ENCODE measurements at places on chromosomes 5 and 9.

GRCh38 chr9:4167079-4167671 is 132.7 kb downstream of the GLIS3 start:
- no peak for DNase-seq

- no peak for DNase-seq
These were observed 54.3 kb downstream of the ADGRV1 start for GRCh38 chr5:90612919-90613318.

DNA sequence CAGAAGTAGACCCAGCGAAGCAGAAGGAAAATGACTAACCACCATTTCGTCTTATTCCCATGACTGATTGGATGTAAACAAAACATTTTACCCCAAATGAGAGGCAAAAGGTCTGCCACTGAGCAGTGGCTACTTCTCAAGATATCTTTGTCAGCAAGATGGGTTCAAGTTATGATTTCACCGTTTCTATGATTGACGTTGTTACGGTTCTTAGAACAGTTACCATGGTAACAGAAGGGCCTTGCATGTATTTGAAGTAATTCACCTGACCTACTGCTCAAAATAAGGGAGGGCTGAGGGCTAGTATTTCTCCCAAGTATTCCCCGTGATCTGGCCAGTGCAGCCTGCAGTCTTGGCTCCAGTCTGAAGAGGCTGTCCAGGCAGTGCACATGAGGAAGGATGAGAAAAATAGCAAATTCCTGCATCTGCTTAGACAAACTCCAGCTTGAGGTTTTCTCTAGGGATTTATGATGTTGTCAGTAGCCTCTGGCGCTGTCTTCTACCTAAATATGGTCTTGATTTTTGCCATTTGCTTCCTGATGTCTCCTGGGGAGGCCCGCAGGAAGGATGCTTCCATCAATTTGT is 372.7 kb downstream of the TMEM38B start:
- DNase-seq = no peak

- DNase-seq = no peak
These were observed 64.7 kb upstream of the CTSL start for GRCh38 chr9:87661241-87661640.

DNA sequence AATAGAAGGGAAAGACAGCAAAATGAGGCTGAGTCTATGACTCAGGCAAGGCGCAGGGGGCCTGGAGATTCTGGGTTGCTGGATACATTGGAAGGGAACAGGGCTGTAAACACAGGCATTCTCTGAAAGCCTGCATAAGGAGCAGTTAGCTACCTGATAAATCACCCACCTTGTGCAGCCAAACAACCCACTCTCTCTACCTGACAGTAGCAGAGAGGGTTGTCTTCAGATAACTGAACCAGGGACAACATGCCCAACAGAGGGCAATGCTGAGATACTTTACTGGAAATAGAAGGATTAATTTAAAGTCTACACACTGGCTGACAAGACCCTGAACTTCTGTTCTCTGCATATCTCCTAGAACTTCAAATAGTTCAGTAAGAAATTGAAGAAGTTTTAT is 161.6 kb downstream of the KCTD16 start:
- peak; percentile 5 for DNase-seq

DNA sequence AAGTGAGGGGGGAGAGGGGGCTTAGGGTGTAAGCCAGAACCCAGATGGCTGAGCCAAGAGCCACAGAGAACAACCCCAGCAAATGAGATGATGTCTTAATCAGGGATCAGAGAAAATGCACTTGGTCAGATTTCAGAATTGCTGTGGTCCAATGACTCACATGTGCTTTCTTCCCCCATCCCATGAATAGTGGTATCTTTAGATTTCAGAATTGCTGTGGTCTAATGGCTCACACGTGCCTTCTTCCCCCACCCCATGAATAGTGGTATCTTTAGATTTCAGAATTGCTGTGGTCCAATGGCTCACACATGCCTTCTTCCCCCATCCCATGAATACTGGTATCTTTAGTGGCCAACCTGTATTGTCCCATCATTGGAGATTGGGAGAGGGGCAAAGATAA is 59.9 kb downstream of the IRX2 start:
- no peak for DNase-seq

GRCh38 chr5:35036536-35036935 is 11.2 kb downstream of the AGXT2 start:
- DNase-seq = no peak

DNA sequence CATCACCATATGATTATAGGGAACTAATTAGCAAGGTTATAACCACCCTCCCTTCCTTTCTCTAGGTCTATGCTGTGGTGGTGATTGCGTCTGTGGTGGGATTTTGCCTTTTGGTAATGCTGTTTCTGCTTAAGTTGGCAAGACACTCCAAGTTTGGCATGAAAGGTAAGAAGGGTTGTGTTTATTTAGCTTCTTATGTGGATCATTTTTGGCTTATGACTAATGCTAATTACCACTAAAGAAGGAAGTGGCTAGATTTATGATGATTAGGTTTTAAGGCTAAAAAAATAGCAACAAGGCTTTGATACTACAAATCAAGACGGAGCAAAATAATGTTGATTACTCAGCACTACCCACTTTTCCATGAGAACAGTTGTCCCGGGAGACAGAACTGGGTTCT is 82.4 kb downstream of the NTRK2 start:
- no peak for DNase-seq

- no peak for DNase-seq
These were observed 19.1 kb upstream of the JADE2 start for GRCh38 chr5:134506054-134507039.

- no peak for DNase-seq
These were observed 2.3 kb downstream of the WHRN start for GRCh38 chr9:114503009-114503408.

DNA sequence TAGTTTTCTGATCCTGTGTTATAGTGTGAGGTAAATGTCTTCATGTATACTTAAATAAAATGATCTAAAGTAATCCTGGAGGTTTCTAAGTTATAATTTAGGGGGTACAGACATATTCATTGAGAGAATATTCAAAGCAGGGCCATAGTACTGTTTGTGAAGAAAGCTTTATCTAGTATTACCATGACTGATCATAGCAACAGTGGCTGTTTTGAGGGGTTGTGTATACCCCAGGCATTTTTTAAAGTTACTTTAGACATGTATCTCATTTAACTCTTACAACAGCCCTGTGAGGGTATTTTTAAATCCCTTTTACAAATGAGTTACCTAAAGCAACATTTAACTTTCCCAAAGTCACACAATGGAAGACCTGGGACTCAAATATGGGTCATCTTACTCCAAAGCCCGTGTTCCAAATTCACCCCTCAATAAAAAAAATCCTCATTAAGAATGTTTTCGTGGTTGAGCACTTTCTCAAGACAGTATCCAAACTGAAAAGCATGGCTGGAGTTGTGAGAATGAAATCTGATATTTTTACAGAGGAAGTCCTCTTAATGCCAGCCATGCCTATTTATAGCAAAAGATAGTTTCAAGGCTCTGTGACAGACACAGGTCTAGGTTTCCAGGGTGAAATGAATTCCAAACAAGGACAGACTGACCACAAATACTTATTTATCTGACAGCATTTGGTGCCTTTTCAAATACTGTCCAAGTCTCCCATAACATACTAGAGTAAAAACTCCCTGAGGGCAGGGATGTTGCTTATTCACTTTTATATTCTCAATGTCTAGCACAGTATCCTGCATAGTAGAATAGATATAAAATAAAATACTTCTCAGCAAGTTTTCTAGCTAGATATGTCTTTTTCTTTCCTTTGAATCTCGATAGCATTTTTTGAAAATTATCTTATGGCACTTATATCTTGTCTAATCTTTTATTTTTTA is 10.4 kb downstream of the STOM start:
- peak; percentile 67 for DNase-seq

GRCh38 chr5:816176-816575 is 31.6 kb upstream of the ZDHHC11B start:
- DNase-seq = no peak

DNA sequence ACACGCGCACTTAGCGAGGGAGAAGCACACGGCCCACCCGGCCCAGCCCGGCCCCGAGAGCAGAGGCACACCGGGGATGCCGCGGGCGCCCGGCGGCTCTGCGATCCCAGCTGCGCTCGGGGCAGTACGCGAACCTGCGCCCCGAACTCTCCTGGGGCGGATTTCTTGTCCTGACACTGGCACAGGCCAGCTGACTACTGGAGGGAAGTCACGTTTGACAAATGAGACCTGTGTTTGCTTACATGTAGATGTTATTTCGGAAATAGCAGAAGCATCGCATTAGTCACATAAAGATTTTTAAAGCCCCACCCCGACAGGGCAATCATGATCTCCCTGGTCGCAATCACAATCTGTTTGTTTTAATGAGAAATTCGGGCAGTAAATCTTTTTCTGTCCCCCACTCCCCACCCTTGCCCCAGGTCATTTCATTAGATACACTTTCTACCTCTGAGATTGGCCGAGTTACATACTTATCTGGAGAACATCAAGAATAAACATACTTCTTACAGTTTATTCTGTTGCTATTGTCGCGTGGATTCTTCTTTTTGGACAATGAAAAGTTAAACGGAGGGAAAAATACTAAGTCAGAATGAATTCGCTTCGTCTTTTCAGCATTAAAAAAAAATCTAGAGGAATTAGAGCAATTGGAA is 518.9 kb downstream of the CTNND2 start:
- DNase-seq = no peak

- DNase-seq = peak; percentile 10
These were observed 6.3 kb upstream of the UNC5A start for GRCh38 chr5:176803943-176804498.

GRCh38 chr5:113059232-113060040 is 82.8 kb downstream of the DCP2 start:
- DNase-seq = no peak

- DNase-seq = no peak
These were observed 97.2 kb downstream of the SPOCK1 start for GRCh38 chr5:137401946-137402345.

- DNase-seq = no peak
These were observed 56.5 kb downstream of the SPOCK1 start for GRCh38 chr5:137442660-137443059.

GRCh38 chr5:63928451-63928850 is 33.8 kb downstream of the HTR1A start:
- no peak for DNase-seq

DNA sequence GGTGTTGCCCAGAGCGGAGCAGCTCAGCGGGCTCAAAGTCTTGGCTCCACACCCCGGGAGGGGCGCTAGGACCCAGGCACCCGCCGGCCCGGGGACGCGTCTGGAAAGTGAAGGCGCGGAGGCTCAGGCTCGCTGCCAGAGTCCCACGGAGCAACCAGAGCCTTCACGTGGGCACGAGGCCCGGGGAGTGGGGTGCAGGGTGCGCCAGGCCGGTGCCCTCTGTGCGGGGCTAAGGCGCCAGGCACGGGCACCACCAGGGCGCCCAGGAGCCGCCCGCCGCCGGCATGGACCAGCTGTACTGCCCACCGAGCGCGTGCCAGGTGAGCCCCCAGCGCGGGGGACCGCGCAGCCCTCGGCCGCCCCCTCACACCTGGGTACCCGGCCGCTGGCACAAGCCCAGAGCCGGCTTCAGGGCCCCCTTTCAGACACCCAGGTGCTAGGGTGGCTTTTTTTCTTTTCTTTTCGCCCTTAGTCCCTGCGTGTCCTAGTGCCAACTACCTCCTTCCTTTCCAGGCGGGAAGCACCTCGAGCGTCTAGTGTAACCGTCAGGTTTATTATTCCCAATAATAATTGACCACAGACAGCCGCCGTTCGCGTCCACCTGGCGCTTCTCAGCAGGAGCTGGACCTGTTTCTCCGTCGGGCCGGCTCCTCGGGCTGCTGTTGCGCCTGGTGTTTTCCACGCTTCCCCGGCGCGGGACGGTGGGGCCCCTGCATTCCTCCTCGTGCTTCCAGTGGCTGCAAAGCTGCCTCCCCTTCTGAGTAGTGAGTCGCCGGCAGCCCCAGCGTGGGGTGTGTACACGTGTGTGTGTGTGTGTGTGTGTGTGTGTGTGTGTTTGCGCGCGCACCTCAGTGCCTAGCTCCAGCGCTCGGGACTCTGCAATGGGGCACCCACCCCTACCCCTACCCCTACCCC is 30.1 kb upstream of the PDE8B start:
- no peak for DNase-seq

- no peak for DNase-seq
These were observed 452.0 kb downstream of the DMAC1 start for GRCh38 chr9:7347556-7347955.

DNA sequence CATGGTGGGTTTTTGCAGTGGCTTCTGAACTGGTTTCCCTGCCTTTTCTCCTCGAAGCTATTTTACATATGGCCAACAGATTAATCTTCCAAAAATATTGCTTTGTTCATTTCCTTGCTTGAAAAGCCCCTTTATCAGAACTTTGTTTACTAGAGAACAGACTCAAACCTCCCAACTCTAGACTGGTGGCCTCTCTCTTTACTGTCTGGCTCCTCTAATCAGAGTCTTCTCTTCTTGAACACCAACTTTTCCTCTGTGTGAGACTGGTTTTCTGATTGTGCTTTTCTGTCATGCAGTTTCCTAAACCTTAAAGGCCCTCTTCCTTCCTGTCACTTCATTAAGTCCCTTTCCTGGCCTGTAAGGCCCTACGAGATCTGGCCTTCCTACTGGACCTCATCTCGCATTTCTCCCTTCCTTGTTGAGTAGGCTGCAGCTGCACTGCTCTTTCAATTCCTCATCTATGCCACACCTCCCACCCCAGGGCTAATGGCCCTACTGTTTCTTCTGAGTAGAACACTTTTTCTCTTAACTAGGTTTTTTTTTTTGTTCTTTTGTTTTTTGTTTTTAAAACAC is 5.7 kb downstream of the C9orf43 start:
- peak; percentile 13 for DNase-seq

DNA sequence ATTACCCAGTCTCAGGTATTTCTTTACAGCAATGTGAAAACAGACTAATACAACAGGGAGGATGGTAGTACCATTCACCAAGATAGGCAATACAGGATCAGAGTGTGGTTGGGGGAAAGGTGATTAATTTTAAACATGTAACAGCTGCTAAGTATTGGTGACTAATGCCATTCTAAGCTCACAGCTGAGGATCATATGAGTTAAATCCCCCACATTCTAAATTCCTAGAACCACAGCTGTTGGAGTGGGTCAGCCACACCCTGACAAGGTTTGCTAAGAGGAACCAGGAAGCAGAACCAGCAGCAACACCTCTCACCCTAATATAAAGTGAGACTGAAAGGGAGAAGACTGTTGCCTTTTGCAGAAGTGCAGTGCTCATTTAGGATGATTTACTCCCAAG is 24.8 kb downstream of the HSPB3 start:
- no peak for DNase-seq

DNA sequence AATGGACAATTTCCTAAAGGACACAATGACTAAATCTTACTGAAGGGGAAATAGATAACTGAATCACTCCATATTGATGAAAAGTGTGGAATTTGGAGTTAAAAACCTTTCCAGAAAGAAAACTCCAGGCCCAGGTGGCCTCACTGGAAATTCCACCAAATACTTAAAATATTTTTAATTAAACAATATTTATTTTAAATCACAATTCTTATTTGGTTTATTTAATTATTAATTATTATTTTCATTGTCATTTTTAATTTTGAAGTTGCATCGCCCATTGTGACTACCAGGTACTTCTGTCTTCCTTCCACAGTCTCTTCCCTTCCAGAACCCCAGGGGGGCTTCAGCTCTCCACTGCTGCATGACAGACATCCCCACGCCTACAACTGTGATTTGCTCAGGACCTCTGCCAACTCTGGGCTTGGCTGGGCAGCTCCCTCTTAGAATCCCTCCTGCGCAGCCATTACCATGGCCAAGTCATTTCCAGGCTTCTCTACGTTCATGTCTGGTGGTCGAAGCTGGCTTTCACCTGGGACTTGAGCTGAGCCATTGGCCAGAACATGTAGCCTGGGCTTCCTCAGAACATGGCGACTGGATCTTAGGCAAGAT is 16.4 kb upstream of the GADD45G start:
- DNase-seq = no peak

GRCh38 chr5:72013766-72014624 is 93.3 kb upstream of the MAP1B start:
- no peak for DNase-seq
